ENCODE measurements at places on chromosomes 13 and 19.

GRCh38 chr13:89270736-89271135, 1599.6 kb downstream of the SLITRK5 start:
- DNase-seq: no peak

DNA sequence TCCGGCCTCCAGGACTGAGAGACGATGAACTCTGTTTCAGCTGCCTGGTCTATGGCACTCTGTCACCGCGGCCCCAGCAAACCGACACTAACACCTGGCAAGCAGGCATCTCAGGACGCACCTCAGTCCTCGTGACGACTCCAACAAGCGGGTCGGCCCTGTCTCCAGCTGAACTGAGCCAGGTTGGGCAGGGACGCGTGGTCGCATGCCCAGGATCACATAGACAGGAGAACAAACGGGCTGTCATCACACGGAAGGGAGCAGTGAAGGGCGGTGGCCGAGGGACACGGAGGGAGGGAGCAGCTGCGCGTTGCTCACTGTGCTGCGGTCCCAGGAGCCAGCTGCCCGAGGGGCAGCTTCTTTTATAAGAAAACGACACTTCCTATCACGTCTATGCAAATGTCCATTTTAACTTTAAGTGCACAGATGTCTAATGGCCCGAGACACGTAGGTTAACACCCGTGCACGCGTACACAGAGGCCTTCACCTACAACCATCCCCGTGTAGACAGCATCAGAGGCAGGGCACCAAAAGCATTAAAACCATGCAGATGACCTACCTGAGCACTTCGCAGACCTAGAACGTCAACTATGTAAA, 8.9 kb downstream of the SGTA start:
- peak; percentile 54 for DNase-seq

DNA sequence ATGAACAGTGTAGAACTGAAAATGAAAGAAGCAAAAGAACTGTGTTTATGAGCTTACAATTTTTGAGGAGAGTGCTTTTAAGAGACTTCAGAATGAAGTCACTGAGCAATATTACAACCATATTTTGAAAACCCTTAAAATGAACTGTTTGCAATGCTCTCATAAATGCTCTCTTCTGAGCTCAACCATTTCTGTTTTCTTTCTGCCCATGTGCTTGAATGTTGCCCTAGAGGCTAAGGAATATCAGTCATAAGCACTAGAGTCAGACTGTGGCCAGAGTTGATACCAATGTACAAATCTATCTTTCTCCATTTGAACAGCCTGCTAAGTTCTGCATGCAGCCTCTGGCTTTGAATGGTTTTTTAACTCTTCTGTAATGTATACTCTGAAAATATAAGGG, 1092.8 kb downstream of the PCDH9 start:
- DNase-seq: no peak

GRCh38 chr13:75417656-75418055, 64.3 kb downstream of the TBC1D4 start:
- DNase-seq: no peak

DNA sequence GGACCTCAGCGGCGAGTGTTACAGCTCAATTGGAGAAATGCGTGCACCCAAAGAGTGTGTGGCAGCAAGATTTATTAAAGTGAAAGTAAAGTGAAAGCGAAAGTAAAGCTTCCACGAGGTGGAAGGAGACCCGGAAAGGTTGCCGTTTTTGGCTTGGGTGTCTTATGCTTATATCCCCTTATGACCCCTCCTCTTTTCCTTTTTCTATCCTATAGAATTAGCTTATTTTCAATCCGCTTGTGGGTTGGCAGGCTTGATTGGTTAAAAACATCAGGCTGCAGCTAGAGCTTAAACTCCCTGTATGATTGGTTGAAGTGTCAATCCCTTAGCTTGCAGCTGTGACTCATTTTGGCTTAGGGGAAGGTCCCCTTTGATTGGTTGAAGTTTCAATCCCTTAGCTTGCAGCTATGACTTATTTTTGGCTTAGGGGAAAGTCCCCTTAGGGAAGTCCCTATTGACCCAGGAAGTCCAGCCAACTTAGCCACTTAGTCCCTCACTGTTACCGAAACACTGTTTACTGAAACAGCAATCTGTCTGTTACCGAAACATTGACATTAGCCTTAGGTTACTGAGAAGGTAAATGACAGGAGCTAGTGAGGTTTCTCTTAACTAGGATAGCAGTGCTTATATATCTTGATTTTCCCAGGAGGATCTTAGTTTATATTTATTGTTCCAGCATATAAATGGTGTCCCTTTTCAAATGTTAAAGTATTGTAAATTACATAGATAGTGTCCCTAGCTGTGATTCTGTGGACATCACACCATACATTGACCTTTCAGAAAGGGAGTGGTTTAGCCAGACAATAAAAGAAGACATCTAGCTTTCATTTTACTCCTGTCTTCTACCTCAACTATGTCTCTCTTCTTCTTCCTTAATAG, 575.8 kb downstream of the DACH1 start:
- peak; percentile 55 for DNase-seq

GRCh38 chr19:41932259-41932719, 4.0 kb upstream of the ERFL start:
- DNase-seq: no peak

- DNase-seq: peak; percentile 18
Observed at GRCh38 chr19:43725468-43725867, 9.6 kb downstream of the IRGC start.

DNA sequence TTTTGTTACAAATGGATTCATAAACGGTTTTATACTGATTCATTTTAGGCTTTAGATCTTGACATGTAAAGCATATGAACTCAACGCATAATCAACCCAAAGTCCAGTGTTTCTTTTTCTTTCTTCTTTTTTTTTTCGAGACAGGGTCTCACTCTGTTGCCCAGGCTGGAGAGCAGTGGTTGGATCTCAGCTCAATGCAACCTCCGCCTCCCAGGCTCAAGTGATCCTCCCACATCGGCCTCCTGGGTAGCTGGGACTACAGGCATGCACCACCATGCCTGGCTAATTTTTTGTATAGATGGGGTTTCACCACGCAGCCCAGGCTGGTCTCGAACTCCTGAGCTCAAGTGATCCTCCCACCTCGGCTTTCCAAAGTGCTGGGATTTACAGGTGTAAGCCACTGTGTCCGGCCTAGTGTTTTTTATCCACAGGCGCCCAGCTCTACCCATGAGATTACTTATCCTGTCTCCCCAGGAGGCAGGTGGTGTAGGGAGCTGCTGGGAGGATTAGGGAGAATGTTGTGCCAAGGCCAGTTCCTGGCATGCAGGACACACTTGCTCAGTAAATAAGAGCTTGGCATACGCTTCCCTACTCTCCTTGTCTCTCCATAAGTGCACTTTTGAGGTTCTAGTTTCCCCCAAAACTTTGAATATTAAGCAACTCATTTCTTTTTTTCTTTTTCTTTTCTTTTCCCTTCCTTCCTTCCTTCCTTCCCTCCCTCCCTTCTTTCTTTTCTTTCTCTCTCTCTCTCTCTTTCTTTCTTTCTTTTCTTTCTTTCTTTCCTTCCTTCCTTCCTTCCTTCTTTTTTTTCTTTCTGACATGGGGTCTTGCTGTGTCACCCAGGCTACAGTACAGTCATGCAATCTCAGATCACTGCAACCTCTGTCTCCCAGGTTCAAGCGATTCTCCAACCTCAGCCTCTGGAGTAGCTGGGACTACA, 4.8 kb upstream of the CEBPA start:
- DNase-seq: no peak

- no peak for DNase-seq
Observed at GRCh38 chr13:33172911-33173310, 112.6 kb downstream of the STARD13 start.

GRCh38 chr19:6971366-6971765, 49.9 kb downstream of the MBD3L2B start:
- DNase-seq: no peak

DNA sequence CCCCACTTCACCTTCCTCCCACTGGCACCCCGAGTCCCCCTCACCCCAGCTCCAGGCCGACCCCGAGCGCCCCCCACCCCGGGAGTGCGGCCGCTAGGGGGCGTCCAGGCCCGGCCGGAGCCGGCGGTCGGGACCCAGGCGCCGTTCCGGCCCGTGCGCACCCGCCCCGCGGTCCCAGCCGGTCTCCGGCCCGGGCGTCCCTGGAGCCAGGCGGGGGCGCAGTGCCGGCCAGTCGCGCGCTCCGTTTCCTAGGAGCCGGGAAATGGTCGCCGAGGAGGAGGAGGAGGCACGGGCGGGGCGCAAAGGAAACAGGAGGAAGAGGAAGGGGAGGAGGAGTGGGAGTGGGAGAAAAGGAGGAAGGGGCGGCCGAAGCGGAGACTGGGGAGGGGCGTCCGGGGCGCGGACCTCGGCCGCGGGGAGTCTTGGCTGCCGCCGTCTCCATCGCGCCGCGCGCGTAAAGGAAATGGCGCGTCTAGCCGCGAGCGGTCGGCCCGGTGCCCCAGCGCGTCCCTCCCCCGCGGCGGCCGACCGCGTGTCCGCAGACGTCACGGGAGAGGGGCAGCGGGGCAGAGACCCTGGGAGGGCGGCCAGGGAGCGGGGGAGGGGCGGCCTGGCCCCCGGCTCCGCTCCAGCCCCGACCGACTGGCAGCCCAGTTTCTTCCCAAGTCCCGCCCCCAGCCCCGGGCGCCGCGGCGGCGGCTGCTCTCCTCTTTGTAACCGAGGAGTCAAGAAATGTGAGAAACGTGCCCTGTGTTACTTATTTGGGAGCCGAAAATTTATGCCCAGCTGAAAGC, 1.1 kb upstream of the KCTD15 start:
- peak; percentile 88 for DNase-seq

- no peak for DNase-seq
Observed at GRCh38 chr13:46747031-46747820, 49.7 kb downstream of the ESD start.

DNA sequence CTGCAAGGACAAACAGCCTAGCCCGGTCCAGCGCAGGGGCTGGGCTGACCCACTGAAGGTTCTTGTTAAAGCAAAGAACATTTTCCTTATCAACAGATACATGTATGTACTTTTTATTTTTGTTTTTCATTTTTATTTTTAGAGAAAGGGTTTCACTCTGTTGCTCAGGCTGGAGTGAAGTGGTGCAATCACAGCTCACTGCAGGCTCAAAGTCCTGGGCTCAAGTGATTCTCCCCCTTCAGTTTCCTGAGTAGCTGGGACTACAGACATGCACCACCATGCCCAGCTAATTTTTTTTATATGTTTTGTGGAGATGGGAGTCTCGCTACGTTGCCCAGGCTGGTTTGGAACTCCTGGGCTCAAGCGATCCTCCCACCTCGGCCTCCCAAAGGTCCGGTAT, 47.9 kb downstream of the CEBPG start:
- no peak for DNase-seq

DNA sequence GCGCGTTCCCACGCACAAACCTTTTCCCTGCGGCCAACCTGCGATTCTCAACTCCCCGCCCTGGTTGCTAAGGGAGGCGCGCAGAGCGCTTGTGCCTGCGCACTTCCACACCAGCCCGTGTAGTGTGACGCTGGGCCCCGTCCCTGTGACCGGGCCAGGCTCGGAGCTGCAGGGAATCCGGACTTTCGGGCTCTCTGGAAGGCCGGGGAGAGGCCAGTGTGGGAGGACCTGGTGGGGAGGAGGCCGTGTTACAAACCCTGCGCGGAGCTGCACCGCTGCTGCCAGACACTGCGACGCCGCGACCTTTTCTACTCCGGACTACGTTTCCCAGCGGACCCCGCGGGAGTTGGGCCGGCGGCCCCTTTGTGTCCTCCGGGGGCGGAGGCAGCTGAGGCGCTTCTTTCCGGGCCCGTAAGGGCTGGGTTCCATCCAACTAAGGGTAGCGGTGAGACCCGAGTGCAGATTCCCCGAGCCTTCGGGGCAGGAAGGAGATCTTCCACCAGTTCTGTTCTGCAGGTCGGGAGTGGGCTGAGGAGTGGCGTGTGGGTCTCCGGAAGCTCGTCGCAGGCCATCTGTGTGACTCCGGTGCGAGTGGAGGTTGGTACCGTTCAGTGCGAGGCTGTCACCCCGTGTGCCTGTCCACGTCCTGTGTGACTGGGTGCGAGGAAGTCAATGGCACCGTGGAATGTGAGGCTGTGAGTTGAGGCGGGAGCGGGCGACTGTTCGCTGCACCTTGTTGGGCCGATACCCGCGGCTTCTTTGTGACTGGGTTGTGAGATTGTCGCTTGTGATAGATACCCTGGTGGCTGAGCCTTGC, at the start of gene ZNF570:
Gene ZNF570 (plus strand): TSS at position 396 of the 817 bp plus-strand sequence. CDS start 999 bp downstream, outside the sequence.
- DNase-seq: peak; percentile 89

DNA sequence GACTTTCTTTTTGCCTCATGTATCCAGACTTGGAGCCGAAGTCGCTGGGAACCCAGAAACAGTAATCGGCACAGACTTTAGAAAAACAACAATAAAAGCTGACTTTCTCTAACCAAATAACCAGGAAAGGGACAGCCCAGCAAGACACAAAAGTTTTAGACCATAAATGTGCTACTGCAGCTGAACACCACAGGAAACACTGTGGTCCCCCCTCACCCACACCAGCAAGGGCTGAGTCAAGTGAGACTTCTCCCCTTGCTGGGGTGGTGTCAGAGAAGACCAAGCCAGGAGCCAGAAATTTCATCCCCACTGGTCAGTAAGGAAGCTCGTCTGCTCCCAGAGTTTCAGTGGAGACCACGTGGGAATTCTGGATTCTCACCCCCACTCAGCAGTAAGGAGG, 70.6 kb downstream of the ESD start:
- no peak for DNase-seq

GRCh38 chr19:18280247-18281081, 958 bp downstream of the JUND start:
- peak; percentile 82 for DNase-seq

- no peak for DNase-seq
Observed at GRCh38 chr13:50882816-50883435, 26.7 kb upstream of the RNASEH2B start.

GRCh38 chr13:53064731-53065130, 36.1 kb downstream of the OLFM4 start:
- DNase-seq: no peak

DNA sequence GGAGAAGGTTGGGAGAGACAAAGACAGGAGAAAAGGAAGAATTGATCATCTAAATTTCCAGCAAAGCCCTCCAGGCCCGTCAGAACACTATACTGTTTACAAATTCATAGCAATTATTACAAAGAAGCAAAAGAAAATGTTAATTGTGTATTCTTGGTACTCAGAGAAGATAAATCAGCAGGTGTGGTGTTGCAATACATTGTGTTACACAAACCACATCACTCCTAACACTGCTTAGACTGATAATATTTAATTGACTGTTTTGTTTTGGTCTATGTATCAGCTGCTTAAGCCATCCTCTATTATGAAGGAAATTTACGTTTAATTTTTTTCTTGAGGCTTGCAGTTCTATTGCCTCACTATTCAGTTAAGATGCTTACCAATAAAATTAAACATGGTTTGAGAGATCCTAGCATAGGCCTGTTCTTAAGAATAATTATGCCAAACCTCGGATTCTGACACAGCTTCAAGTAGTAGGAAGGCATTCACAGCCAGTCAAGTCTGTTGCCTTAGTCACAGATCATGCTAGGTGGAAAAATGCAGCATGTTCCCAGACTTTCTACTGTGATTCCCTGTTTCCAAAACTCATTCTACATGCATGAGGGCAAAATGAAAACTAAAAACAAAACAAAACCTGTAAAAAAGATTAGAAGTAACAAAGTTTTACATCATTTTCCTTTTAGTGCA, 129.2 kb downstream of the TBC1D4 start:
- DNase-seq: no peak

DNA sequence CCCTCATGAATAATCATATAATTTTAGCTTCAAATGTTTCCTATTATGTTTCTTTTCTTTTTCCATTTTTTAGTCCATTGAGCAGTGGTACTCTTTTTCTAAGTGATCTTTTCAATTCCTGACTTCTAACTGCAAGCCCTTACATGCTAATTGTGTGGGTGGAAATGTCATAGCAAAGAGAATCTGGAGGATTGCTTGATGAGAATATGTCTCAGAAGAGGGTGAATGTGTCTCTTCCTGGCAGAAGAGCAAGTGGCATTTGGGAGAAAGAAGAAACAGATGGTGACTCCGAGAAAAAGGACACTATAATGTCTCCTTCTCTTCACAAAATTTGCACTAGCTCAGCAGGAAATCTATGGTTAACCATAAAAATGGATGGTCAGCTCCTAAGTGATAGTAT, 2320.0 kb downstream of the PCDH9 start:
- no peak for DNase-seq
